ENCODE measurements at places on chromosomes 7 and 10.

DNA sequence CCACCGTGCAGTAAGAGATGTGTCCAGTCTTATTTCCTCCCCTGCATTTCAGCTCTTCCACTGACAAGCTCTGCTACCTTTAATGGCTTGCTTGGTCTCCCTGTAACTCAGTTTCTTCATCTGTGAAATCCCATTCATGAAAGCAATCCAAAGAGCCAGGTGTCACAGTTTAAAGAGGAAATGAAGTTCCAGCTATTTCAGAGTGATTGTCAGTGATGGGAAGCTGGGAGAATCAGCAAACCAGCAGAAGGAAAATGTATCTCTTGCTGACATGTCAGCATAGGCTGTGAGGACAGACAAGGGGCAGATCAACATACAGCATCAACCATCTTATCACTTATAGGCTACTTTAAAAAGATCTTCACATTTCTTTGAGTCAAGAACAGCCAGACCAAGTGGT lies 445.3 kb downstream of the ADRA2A start:
- no peak for DNase-seq

- no peak for DNase-seq
These were observed 162.4 kb downstream of the TNS3 start for GRCh38 chr7:47419471-47419870.

DNA sequence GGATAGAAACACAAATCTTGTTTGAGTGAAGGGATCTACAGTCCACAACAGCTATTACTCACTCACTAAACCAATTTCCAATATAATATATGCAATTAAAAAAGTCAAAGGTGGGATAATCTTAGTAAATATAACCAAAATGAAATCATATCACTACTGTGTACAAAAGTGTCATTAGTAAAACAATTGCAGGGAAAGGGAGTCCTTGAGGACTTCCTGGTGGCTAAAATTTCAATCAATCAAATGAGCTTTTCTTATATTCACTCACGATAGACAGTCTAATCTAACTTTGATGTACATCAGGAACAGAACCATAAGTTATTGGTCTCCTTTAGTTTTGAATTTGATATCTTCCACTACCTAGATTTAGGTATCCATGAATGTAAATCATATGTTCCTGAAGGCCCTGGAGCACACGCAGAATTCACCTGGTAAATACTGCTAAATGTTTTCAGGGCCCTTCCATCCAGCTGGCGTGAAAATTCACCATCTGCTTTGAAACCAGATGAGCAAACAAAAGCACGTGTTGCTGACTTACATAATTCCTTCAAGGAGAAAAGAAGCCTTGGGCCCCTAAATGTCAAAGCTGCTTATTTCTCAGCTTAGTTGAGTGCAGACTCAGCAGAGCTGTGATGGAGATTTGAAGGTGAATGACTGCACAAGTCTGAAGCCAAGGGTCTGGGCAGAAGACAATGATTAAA lies 159.3 kb upstream of the TMEM196 start:
- DNase-seq, result no peak

DNA sequence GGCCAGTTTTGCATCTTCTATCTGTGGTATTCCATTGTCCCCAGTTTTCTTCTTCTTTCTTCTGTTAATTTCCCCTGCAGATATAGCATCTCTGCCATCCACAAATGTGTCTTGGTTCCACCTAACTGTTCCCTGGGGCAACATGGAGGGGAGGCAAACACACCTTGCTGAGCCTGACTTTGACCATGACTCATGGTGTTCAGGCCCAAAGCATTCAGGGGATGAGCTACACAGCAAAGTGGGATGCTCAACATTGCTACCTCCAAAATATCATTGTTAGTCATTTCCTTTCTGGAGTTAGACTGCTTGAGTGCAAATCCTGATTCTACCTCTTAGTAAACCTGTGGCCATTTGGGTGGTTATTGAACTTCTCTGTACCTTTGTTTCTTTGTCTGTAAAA lies 542.7 kb downstream of the LRMDA start:
- DNase-seq, result no peak

DNA sequence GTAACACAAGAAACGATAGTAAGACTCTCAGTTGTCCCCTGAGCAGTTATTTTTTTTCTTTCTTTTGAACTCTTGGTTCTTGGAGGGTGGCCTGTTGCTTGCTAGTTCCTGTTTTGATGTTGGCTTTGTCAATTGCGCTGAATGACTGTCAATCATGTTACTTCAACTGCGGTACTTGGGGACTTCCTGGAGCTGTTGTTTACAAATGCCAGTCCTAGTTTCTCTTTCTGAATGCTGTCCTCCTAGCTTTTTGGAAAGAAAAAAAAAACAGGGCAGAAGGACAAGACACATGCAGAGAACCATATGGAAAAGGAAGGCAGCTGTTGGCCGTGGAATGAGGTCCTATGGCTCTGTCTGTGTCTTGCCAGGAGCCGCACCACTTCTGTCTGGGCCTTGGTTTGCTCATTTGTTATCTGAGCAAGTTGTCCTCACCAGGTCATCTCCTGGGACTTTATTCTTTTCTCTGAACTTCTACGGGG lies 7.0 kb upstream of the PDCD4 start:
- peak; percentile 24 for DNase-seq

GRCh38 chr7:25026156-25026555 lies 46.2 kb upstream of the OSBPL3 start:
- no peak for DNase-seq

GRCh38 chr10:63866747-63867140 lies 345.5 kb downstream of the REEP3 start:
- DNase-seq, result no peak

DNA sequence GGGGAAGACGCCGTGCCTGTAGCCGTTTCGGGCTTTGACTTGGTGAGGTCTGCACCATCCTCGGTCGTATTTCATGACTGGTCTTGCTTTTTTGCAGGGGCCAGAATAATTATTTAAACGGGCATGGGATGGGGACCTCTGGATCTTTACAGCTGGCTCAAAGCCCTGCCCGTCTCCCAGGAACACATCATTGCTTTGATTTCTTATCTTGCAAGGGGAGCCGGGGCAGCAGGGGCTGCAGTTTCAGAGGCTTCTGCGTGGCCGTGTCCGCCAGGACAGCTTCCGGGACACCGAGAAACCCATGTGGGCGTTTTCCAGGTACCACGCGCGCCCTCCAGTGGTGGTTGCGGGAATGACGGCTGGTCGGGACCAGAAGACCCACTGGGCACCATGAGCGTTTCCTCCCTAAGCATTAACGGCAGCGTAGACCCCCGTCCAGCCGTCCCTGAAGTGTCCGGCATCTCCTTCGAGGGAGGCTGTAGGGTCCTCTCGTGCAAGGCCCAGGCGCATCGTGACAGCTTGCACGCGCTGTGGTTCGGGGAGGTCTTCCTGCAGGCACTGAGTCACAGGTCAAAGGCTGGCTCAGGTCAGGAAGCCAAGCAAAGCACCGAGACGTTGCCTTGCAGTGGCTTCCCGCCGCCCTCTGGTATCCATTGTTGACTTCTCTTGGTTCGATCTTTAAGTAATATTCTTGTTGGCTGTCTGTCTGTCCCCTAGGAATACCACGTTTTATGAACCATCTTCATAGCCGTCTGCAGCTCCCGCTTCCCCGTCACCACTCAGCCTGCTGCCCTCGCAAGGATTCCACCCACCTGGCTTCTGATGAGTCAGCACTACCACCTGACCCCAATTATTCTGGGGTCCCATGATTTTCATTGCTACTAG lies 16.2 kb upstream of the ZFAND2A start:
- no peak for DNase-seq

DNA sequence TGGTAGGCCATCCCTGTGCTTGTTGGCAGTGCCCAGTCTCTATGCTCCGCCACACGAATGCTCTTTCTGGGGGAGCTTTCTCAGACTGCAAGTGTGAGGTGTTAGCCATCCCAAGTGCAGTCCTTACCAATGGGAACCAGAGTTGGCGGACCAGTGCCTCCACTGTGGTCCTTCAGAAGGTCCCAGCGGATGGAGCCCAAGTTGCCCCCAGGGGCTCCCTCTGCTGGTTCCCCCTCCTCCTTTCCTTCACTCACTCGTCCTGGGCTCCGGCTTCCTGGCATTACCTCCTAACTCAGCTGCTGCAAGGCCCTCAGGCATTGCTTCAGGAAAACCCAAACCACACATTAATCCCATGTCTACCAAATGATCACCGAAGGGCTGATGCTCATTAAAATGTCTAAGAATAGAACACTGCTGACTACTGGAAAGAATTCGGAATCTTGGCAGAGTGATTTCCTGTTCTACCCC lies 139.8 kb downstream of the CUBN start:
- no peak for DNase-seq

DNA sequence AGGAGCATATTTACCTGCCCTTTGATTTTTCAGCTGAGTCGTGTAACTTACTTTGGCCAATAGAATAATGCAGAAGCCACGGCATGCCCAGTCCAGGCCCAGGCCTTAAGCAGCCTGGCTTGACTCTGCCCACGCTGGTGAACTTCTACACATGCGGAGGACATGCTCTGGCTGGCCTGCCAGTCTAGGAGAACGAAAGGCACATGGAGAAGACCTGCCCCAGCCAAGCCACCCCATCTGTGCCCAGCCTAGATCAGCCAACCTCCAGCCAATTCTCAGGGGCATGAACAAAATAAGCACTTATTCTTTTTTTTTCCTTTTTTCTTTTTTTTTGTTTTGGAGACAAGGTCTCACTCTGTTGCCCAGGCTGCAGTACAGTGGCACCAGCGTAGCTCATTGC lies 112.7 kb upstream of the NANOS1 start:
- DNase-seq, result no peak

DNA sequence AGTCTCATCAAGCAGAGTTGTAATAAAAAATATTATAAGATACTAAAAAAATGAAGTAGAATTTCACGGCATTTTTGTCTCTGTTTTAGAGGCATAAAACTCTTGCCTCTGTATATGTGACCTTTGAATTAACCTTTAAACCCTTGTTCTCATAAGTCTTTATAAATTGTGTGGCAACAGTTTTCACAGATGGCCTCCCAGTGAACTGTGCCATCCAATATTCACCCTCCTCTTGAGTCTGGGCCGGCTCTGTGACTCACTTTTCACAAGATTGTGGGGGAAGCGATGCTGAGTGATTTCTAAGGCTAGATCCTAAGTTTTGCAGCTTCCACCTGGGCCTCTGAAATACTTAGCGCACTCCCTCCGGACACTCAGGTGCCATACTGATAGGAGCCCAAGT lies 4.6 kb upstream of the USP6NL start:
- no peak for DNase-seq

- DNase-seq, result no peak
These were observed 135.3 kb downstream of the KIAA1217 start for GRCh38 chr10:24344279-24344678.

- DNase-seq, result no peak
These were observed 201.4 kb upstream of the NRP1 start for GRCh38 chr10:33535866-33536265.
